Stimulated activated CD4-positive, alpha-beta T cell treated with anti-CD3 and anti-CD28 coated beads, Interleukin-12 subunit alpha, Interleukin-12 subunit beta, amount 100 ng/mL, for 48 hours (primary cell): ENCODE measurements at places on chromosomes 4 and X.

GRCh38 chrX:28273736-28274135 lies 292.5 kb upstream of the DCAF8L1 start:
- no peak for DNase-seq

DNA sequence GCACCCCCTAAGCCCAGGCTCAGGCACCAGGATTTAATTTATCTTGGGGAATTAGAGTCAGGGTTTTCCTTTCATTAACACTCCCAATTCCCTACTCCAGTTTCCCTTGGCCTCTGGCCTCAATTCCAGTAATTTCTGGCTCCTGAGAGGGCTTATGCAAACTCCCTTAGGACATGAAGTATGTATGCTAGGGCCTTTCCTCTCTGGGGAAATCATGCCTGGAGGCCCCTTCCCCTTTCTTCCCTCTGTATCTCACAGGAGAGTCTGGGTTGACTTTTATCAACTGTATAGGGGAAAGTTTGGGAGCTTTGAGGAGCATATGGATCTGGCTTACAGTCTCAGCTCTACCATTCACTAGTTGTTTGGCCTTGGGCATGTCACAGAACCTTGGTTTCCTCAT lies 169.5 kb downstream of the SHROOM4 start:
- no peak for DNase-seq

DNA sequence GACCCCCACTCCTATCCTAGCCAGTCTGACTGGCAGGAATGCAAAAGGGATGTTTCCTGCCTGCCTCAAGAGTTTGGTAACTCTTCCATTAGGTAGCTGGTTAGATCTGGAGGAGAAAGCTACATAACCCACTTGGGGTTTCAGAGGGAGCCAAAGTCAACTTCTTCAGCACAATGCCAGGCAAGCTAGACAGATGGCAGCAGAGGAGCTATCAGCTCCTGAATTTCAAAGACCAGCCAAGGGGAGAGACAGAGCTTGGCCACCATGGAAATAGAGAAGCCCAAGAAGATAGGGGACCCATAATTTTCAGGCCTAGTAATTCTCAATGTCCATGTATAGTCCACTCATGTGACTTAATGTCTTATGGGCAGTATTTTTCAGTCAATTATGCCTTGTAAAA lies 56.4 kb downstream of the PGRMC1 start:
- DNase-seq = no peak

- DNase-seq = no peak
Measured at GRCh38 chrX:73977542-73978169, 326.3 kb upstream of the ZCCHC13 start.

GRCh38 chr4:40173470-40173875 lies 23.4 kb upstream of the RHOH start:
- no peak for DNase-seq

DNA sequence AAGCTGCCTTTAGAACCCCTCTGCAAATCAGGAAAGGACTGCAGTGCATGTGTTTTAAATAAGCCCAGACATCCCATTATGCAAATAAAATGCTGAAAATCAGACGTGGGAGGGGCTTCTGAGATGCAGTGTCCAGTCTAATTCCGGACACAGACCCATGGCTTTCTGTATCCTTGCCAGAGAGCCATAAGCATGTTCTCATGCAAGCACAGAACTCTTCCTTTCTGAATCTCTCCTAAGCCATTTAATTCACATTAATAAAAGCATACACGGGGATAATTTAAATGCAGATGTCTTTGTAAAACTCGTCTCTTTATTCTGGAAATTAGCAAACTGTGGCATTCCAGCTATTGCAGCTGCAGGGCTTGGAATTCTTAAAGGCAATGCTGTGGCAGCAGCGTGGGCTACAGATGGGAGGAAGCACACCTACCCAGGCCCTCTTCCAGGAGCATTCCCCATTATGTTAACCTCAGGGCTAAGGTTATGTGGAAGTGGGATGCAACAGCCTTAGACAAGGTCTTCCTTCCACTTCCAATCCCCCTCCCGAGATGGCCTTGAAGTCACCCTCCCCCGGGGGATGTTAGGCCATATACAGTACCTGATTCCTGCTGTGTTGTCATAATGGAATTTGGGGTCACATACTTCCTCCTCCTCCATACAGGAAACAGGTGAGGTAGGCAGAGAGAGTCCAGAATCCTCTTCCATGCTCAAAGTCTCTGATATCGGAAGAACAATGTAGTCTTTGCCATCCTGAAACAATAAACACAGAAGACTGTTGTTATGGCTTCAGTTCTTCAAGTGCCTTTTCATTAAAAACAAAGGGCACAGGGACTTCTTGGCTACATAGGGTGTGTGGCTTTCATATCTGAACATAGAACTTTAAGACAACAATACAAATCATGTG lies 38.1 kb downstream of the KDR start:
- DNase-seq = no peak

DNA sequence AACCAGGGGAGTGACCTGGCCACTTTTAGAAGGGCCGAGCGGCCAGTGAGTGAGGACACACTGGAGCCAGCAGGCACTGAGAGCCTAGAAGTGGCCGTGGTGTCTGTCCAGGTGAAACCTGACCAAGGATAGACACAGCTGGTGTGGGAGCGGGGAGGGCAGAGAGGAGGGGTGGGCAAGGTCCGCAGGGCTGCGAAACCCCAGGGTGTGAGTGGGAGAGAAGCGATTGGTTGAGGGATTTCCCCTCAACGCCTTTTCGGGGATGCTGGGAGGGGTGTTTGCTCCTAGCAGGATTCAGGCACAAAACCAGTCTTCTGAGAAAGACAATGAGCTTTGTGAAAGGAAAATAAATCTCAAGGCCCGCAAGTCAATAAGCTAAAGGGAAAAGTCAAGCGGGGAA lies 33.2 kb upstream of the ARSD start:
- DNase-seq = no peak

GRCh38 chrX:57651169-57651919 lies 28.7 kb downstream of the NLRP2B start:
- DNase-seq = no peak

DNA sequence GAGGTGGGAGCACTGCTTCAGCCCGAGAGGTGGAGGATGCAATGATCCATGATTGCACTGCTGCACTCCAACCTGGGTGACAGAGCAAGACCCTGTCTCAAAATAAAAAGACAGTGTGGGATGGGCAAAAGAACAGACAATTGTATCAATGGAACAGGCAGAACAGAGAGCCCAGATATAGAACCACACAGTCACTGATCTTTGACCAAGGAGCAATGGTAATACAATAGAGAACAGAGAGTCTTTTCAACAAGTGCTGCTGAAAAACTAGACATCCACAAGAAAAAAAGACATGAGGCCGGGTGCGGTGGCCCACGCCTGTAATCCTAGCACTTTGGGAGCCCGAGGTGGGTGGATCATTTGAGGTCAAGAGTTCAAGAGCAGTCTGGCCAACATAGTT lies 5.9 kb downstream of the FAM53A start:
- no peak for DNase-seq

DNA sequence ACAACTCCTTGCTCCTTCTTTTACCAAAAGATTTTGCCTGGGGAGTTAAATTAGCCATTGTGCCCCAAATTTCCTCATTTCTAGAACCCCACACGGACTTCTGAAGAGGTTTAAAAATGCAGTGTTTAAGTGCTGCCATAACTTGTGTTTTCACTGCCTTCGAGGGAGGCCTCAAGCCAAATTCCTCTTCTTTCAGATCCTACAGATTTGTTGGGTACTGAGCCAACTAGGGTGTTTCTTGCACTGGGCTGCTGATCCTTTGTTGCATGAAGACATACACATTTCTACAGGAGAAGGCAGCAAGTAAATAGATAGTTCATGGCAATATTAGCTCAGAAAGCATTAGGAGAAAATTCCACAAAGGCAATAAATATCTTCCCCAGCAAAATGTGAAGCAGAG lies 43.8 kb downstream of the GLRA2 start:
- DNase-seq = no peak

DNA sequence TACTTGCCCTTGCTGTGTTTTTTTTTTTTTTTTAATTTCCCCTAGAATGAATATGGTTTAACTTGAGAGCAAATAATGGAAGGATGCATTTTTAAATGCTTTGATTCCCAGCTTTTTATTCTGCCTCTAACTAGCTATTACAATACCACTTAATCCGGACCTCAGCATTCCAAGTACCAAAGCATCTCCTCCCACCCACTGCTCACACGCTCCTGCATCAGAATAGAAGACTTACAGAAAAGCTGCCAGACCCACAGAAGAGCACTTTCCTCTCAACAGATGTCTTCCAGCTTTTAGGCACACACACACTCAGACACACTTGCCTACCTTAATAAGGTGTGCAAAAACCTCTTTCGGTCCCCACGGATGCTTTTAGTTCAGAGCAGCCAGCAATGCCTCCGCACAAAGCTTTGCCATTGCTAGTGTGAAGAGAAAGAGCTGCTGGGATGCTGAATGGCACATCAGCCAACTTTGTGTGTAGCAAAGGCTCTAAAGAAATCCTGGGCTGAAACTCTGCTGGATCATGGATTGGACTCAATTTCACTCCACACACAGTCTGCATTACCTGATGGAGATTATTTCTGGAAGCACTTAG lies 1056.2 kb downstream of the DMD start:
- DNase-seq = no peak

GRCh38 chr4:98510757-98511517 lies 147.5 kb downstream of the TSPAN5 start:
- DNase-seq = no peak

GRCh38 chr4:93414041-93414550 lies 414.5 kb upstream of the ATOH1 start:
- no peak for DNase-seq

DNA sequence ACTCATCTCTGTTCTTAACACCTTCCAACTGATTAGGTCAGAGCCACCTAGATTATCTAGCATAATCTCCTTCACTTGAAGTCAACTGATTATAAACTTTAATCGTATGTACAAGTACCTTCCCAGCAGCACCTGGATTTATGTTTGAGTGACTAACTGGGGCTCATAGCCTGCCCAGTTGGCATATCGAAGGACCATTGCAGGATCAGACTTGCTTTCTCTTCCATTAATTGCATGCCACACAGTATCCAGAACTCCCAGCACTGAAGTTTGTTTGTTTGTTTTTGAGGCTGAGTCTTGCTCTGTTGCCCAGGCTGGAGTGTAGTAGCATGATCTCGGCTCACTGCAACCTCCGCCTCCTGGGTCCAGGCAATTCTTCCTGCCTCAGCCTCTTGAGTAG lies 27.9 kb downstream of the GRK4 start:
- no peak for DNase-seq

- DNase-seq = no peak
Measured at GRCh38 chr4:92305148-92305877, 1.5 kb downstream of the GRID2 start.

GRCh38 chrX:17735406-17735805 lies 1.9 kb upstream of the SCML1 start:
- DNase-seq = no peak

DNA sequence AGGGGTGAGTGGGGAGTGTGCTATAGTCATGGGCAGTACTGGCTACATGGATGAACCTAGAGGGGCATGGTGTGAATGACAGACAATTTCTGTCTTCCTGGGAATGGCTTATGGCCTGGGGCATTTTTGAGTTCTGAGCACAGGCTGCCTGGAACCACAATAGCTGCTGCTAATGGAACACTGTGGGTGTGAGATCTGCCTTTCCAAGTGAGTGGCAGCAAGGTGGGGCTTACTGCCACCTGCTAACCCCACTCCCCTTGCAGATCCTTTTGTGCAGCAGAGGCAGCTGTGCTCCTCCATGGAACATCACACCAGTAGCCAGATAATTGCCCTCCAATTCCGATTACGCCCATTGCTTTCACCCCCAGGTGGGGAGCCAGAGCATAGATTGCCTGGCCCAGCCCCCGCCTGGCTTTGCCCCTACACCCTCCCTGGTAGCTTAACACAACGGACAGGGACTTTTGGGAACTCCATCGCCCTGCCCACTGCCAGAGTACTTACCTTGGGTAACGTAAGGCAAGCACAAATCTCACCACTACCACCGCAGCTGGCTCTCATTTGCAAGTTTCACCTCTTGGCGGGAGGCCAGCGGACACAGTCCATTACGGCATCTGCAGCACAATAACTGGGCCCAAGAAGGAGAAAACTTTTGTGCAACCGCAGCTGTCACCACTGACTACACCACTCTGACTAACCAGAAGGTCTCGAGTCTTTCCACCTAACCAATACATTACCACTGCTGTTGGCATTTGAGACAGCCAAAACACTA lies 421.2 kb upstream of the NWD2 start:
- DNase-seq = no peak

GRCh38 chr4:87051121-87051713 lies 116.4 kb downstream of the AFF1 start:
- no peak for DNase-seq

- DNase-seq = peak; percentile 41
Measured at GRCh38 chrX:135707880-135708279, 5.6 kb upstream of the CT45A1 start.

DNA sequence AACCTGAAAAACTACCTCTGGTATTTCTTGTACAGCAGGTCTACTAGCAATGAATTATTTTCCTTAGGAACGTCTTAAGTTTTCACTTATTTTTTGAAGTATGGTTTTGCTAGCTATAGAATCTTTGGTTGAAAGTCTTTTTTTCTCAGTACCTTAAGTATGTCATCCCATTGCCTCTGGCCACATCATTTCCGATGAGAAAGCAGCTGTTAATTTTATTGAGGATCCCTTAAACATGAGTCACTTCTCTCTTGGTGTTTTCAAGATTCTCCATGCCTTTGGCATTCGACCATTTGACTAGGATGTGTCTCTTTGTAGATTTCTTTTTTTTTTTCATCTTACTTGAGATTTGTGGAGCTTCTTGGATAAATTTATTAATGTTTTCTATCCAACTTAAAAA lies 803.8 kb upstream of the AMOT start:
- DNase-seq = no peak

GRCh38 chr4:84870398-84871163 lies 95.9 kb downstream of the WDFY3 start:
- no peak for DNase-seq

DNA sequence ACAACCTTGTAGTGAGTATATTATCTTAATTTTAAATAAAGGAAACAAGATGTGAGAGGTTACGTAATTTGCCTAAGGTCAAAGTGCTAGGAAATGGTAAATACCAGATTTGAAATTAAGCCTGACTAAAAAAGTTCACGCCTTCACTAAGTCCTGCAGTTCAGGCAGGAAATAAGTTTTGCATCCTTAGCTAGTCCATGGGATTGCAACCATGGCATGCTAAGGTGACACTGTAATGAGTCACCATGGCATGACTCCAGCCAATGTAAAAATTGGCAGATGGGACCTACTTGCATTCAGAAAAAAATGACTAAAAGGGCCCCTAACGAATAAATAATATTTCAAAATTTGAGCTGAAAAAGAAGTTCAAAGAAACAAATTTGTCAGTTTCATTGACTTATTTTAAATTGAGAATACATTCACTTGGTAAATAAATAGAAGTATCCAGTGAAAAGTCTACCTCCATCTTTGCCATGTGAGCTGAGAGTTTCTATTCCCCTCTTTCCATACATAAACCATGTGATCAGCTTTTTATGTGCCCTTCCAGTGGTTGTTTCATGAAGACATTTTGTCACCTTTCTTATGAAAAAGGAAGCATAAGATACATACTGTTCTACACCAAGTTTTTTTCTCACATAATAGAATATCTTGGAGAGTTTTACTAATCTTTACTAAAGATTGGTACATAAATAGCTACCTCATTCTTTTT lies 72.4 kb downstream of the ANKRD50 start:
- no peak for DNase-seq
